NCI-H187 (cell line): ENCODE measurements at places on chromosomes 5 and 9.

GRCh38 chr5:83474991-83475390 lies 3.4 kb downstream of the VCAN start:
- no peak for DNase-seq

GRCh38 chr5:151557466-151557865 lies 33.7 kb downstream of the FAT2 start:
- no peak for DNase-seq

DNA sequence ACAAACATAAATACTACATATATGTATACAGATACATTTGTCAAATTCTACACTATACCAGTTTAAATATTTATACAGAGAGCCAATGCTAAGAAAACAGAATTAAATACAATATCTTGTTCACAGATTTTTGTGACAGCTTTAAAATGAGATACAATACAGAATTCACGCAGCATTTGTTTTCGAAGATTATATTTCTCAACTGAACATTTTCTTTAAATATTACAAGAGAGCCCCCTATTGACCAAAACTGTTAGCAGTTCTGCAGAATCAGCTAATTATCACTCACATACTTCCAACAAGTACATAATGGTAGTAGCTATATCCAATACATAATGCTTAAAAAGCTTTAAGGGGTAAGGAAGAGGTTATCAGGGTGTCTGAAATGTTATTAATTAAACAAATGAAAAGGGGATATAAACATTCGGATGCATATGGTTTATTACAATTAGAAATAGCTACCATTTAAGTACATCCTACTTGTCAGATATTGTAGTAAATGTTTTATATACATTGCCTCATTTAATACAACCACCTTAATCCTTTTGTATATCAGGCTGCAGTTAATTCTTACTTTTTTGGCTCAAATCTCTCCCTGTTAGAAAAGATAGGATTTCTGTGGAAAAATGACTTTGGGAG lies 31.7 kb downstream of the ZDHHC21 start:
- DNase-seq = no peak

DNA sequence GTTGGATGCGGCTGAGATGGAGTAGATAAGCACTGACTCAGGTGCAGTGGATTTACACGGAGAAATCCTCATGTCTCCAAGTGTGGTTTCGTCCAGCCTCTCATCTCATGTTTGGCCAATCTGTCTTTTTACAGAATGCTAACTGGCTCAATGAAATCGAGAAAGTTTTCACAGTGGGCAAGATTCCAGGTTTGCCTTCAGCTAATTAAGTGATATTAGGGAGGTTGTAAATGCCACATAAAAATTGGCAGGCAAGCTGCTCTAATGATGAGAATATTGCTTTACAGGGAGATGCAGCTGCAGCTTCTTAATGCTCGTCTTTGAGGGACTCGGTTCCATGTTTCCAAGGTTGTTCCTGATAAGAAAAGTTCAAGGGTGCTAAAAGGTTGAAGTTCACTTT lies 23.7 kb downstream of the BARHL1 start:
- DNase-seq = no peak

- DNase-seq = no peak
Measured at GRCh38 chr5:95901676-95902627, 59.7 kb downstream of the ELL2 start.

DNA sequence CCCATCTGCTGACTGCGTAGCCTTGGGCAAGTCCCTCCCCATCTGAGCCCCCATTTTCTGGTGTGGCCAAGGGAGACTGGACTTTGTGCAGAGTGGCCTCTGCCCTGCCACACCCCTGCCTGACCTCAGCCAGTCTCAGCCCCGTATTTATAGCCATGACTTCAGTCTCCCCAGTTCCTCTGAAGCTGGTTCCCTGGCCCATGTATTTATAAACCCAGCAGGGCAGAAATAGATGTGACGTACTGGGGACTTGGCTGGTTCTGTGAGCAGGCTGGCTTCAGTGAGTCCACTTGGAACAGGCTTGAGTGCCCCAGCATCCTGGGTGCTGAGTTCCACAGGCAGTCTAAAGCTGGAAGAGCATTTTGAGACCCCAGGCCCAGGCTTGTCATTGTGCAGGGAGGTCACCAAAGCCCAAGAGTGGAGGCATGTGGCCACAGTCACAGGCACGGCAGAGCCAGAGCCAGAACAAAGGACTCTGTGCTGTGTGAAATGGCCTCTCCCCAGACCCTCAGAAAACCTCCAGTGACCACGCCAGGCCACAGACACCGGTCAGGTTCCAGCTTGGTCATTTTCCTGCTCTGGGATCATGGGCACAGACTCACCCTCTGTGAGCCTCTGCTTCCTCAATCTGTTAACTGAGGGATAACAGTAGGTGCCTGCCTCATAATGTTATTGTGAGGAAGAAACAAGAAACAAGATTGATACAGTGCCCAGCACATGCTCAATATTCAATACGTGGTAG lies 30.4 kb upstream of the SYNPO start:
- DNase-seq = no peak

DNA sequence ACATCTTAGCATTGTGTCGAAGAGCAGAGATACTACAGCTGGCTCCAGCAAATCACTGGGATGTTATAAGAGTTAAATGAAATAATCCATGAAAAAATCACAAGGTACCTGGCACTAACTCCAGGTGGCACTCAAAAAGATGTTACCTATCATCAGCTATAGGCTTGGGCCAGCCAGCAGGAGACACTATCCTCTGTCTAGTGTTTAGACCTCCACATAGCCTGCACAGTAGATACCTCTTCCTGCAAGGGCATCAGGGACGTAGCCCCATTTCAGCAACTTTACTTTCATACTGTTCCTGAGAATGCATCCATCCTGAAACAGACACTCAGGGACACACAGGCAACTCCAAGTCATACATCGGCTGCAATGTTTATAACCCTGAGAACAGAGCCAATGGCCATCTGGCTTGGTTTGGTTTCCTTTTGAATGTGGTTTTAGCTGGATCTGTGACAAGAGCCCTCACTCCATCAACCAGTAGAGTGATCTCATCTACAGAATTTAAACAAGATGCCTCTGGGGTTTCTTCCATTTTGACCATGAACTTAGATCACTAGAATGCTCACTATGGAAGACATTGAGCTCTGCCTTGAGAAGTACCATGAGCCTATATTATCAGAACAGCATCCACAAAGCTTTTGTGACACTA lies 69.9 kb downstream of the TLE1 start:
- no peak for DNase-seq

DNA sequence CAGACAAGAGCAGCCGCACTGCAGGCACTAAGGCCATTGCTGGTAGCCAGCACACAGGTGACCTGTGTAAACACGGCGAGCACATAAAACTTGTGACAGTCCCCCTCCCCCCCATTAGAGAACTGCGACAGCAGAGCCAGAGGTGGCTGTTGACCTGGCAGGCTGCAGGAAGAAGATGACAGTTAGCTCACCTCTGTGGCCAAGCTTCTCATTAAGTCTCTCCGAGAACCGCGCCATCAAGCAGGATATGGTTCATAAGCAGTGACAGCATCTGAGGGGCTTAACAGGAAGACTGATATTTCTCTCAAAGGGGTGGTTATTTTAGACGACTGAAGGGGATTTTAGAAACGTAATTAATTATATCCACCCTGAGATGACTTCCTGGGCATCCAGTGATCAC lies 5.2 kb downstream of the SURF4 start:
- no peak for DNase-seq

GRCh38 chr5:143893638-143894037 lies 81.7 kb downstream of the HMHB1 start:
- no peak for DNase-seq

GRCh38 chr9:111630182-111630963 lies 761 bp upstream of the DNAJC25 start:
- no peak for DNase-seq
